ENCODE measurements at places on chromosomes 5 and 9. TPM values are rescaled to one million over a fixed set of nuclear protein-coding genes. Genes with fewer than 3 reads are reported as not detected.

The ADAMTS13 gene
- total RNA-seq: 1.9 TPM

The C5orf34 gene
- total RNA-seq: 5.4 TPM

The SCGB3A1 gene
- total RNA-seq: 2.2 TPM

The KIF4B gene
- total RNA-seq: 0.72 TPM
